ENCODE measurements at places on chromosomes 11 and 22. TPM values are rescaled to one million over a fixed set of nuclear protein-coding genes. Genes with fewer than 3 reads are reported as not detected.

DNA sequence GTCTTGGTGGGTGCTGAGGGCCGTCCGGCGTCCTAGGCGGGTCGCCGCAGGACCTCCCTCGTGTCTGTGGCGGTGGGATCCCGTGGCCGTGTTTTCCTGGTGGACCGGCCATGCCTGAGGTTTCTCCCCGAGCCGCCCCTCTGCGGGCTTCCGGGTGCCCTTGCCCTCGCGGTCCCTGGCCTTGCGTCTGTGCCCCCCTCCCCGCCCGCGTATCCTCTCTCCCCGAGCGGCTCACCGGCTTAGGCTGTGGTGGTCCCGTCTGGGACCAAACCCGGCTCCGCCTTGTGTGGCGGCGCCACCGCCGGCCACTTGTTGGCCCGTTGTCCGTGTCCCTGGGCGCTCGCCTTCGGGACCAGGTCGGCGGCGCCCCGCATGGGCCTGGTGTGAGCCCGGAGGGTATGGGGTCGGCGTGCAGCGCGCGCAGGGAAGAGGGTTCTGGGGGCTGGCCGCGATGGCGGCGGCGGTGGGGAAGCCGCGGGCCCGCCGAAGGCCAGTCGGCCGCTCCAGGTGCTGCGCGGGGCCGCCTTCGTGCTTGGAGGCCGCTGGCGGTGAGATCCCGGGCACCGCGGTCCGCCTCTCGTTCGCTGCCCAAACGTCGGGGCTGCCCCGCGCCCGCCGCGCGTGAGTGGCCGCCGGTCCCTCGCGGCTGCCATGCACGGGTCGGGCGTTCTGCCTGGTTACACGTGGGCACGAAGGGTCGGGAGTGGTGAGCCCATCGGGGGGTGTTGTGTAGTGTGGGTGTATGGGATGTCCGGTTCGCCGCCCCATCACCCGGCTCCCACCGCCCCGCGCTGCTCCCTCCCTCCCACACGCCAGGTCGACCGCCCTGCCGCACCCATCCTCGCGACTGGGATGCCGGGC is 3899.1 kb upstream of the OR11H1 start:
- no peak for DNase-seq
- H3K4me1 ChIP-seq = no peaks in the 10 kb centered on the region
- H3K36me3 ChIP-seq = peaks cover 12% of the 10 kb centered on the region
- no peak overlapping the region for H3K4me3 ChIP-seq

- H3K27ac ChIP-seq = no peak overlapping the region
- H3K36me3 ChIP-seq = peaks cover 10% of the 10 kb centered on the region
- H3K4me3 ChIP-seq = no peak overlapping the region
- H3K27me3 ChIP-seq = no peaks in the 10 kb centered on the region
These were observed 23.3 kb downstream of the MICAL2 start for GRCh38 chr11:12133547-12134235.

The KMT5B gene
- 46.4 TPM for total RNA-seq

DNA sequence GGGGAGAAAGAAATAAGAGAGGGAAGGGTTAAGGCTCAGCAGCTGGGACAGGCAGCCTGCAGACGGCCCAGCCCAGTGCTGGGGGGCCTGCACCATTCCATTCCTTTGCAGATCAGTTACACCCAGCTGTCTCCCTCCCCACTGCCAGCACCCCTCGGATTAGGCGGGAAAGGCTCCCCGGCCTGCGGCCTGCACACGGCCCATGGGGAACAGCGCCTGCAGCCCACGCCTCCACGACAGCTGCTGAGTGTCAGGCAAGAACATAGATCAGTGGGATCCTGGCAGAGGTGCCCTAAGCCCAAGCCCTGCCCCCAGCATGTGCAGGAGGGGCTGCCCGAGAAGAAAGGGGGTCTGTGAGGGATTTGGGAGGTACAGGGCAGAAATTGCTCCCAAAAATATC is 65.8 kb upstream of the MYOD1 start:
- H3K4me3 ChIP-seq = no peak overlapping the region
- no peak overlapping the region for H3K27ac ChIP-seq
- no peaks in the 10 kb centered on the region for H3K36me3 ChIP-seq
- H3K27me3 ChIP-seq = peaks cover 37% of the 10 kb centered on the region
- no peaks in the 10 kb centered on the region for H3K4me1 ChIP-seq

GRCh38 chr11:62018981-62019664 is 51.7 kb upstream of the FTH1 start:
- no peaks in the 10 kb centered on the region for H3K27me3 ChIP-seq
- no peak for DNase-seq
- no peak overlapping the region for H3K4me3 ChIP-seq
- no peaks in the 10 kb centered on the region for H3K36me3 ChIP-seq
- H3K27ac ChIP-seq = no peak overlapping the region

The MOGAT2 gene
- not detected for total RNA-seq

The OR52M1 gene
- total RNA-seq = not detected

DNA sequence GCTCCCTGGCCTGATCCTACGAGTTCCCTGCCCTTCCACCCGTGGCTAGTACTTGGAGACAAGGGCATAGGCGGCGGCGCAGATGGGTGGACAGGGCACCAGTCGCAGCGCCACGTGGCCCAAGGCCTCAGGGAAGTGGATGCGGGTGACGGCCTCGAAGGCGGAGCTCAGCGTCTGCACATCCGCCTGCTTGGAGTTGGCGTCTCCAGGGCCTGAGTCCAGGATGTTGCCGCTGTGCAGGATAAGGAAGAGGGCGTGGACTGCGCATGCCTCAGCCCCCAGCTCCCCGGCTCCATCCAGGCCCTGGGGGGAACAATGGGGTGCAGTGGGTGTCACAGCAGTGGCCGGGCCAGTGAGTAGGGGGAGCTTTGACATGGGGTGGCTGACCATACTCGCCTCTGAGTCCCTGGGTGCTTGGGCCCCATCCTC is 6.6 kb downstream of the PITPNM1 start:
- H3K4me1 ChIP-seq = peaks cover 7% of the 10 kb centered on the region
- H3K36me3 ChIP-seq = peaks cover 32% of the 10 kb centered on the region
- no peak overlapping the region for H3K27ac ChIP-seq
- no peak for DNase-seq
- no peak overlapping the region for H3K4me3 ChIP-seq

The RASSF10 gene
- not detected for total RNA-seq

- peaks cover 74% of the 10 kb centered on the region for H3K36me3 ChIP-seq
- peaks cover 8% of the 10 kb centered on the region for H3K4me1 ChIP-seq
- H3K27ac ChIP-seq = peak overlapping the region; percentile 16
- H3K27me3 ChIP-seq = no peaks in the 10 kb centered on the region
- no peak for DNase-seq
These were observed 3.7 kb downstream of the PTS start for GRCh38 chr11:112229746-112230433.

- no peaks in the 10 kb centered on the region for H3K36me3 ChIP-seq
- H3K27me3 ChIP-seq = peaks cover 63% of the 10 kb centered on the region
- no peaks in the 10 kb centered on the region for H3K4me1 ChIP-seq
These were observed 192.6 kb downstream of the DSCAML1 start for GRCh38 chr11:117604336-117604995.

DNA sequence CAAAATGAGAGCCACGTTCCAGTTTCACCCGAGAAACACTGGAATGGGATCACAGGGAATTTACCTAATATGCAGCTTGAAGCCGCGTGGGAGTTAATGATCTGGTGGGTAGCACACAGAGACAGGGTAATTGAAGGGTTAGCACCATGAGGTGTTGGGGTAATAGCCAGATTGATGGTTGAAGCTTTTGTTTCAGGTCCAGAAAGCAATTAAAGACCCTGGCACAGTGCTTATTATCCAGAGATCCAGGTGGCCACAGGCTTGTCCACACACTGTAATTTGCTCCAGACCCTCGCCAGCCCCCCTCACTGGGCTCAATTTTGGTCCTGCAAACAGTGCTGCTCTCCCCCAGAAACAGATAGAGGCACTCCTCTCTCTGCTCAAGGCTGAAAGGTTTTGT is 282.5 kb upstream of the ISX start:
- H3K4me1 ChIP-seq = no peaks in the 10 kb centered on the region
- DNase-seq = no peak
- no peak overlapping the region for H3K4me3 ChIP-seq
- no peaks in the 10 kb centered on the region for H3K27me3 ChIP-seq
- H3K36me3 ChIP-seq = no peaks in the 10 kb centered on the region

The KREMEN1 gene
- total RNA-seq = 3.6 TPM

DNA sequence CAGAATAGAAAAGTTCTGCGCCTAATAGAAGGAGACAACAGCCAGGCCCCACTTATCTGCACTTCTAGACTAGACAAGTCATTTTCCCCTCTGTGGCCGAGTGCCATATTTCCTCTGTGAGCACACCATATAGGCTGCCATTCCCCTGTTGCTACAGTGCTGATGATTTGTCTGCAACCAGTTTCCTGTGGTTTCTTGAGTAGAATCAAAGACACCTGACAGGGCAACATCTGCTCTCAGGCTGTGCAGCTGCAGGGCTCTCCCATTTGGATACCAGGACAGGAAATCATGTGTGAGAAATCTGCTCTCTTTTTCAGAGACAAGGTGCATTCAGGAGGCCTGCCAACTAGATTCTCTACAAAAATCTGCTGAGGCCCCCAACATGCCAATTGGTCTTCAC is 879.3 kb downstream of the DLG2 start:
- no peaks in the 10 kb centered on the region for H3K36me3 ChIP-seq
- DNase-seq = no peak
- H3K27me3 ChIP-seq = peaks cover 11% of the 10 kb centered on the region
- no peaks in the 10 kb centered on the region for H3K4me1 ChIP-seq
- no peak overlapping the region for H3K27ac ChIP-seq

The TMEM126B gene
- total RNA-seq = 38.4 TPM

The HPX gene
- 0.71 TPM for total RNA-seq

The SLC22A8 gene
- total RNA-seq = not detected

DNA sequence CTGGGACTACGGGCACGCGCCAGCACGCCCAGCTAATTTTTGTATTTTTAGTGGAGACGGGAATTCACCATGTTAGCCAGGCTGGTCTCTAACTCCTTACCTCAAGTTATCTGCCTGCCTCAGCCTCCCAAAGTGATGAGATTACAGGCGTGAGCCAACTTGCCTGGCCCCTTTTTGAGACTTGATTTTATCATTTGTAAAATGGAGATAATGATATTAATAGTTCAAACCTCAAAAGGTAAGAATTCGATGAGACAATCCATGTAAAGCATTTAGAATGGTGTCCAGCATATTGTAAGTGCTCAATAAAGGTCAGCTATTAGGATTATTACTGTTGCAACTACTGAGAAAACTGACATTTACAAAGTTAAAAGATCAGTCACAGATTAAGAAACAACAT is 2.7 kb upstream of the BACE1 start:
- no peak overlapping the region for H3K27ac ChIP-seq
- DNase-seq = no peak
- peaks cover 13% of the 10 kb centered on the region for H3K4me1 ChIP-seq
- H3K36me3 ChIP-seq = peaks cover 6% of the 10 kb centered on the region

The HORMAD2 gene
- total RNA-seq = not detected

DNA sequence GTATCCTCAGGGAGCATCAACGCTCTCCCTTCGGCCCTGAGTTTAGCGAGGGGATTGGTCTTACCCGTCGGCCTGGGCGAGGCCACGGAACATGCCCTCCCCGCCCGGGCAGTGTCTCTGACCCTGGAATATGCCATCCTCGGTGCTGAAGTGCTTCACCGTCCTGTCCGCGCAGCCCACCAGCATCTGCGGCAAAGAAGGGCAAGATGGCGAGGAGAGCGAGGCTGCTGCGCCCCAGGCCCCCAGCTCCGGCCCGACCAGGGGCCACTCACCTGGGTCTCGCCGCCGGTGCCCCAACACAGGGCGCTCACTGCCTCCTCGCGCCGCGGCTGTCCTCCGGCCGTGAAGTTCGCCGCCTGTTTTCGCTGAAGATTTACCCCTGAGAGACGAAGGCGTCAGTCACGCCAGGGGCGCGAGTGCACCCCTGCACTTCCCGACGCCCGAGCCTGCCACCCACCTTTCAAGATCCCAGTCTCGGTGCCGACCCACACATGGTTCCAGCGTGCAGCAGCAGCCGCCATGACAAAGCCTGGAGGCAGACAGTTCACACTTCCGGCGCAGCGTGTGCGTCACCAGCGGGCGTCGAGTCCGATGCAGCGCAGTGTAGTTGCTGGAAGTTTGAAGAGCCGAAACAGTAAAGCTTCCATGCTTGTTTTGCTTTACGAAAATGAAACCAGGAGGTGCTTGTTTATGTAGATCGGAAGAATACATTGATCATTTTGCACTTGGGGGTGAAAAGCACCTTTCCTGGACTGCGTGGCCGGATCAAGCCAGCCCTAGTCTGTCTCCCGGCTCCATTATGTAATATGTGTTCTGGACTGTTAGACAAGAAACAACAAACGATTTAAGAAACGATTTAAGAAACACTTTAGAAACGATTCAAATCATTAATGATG is at the start of gene WDR74:
TSS of gene WDR74 (minus strand) at position 541 of the 896 bp plus-strand sequence. CDS start at position 521, 20 bp downstream.
- no peak within 1 kb of the TSS for H3K4me3 ChIP-seq
- no peaks in the 10 kb centered on the region for H3K27me3 ChIP-seq
- H3K36me3 ChIP-seq = peaks cover 41% of the 10 kb centered on the region
- peaks cover 19% of the 10 kb centered on the region for H3K4me1 ChIP-seq

- H3K4me1 ChIP-seq = peaks cover 14% of the 10 kb centered on the region
- no peaks in the 10 kb centered on the region for H3K36me3 ChIP-seq
- H3K27ac ChIP-seq = no peak overlapping the region
- H3K27me3 ChIP-seq = no peaks in the 10 kb centered on the region
These were observed 220.7 kb upstream of the SESN3 start for GRCh38 chr11:95451682-95452081.

DNA sequence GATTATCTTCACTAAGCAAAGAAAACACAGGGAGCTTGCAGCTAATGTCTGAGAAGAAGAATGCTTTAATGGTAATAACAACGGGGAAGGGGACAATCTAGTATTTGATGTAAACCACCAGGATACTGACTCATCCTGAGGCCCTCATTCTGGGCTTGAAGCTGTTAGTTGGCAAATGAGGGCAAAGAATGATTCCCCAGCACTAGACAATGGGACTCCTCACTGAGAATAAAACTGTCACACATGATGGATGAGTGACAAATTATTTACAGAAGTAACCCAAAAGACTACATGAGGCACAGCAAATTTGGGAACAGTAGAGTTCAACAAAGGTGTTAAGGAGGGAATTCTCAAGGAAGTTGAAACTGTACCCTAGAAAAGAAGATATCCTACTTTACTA is 76.3 kb downstream of the FAM168A start:
- peak; percentile 7 for DNase-seq
- H3K27ac ChIP-seq = no peak overlapping the region
- no peaks in the 10 kb centered on the region for H3K27me3 ChIP-seq
- no peaks in the 10 kb centered on the region for H3K36me3 ChIP-seq
- H3K4me1 ChIP-seq = peaks cover 6% of the 10 kb centered on the region

All from MCF 10A (cell line).